ENCODE measurements at places on chromosomes 11 and 22.

DNA sequence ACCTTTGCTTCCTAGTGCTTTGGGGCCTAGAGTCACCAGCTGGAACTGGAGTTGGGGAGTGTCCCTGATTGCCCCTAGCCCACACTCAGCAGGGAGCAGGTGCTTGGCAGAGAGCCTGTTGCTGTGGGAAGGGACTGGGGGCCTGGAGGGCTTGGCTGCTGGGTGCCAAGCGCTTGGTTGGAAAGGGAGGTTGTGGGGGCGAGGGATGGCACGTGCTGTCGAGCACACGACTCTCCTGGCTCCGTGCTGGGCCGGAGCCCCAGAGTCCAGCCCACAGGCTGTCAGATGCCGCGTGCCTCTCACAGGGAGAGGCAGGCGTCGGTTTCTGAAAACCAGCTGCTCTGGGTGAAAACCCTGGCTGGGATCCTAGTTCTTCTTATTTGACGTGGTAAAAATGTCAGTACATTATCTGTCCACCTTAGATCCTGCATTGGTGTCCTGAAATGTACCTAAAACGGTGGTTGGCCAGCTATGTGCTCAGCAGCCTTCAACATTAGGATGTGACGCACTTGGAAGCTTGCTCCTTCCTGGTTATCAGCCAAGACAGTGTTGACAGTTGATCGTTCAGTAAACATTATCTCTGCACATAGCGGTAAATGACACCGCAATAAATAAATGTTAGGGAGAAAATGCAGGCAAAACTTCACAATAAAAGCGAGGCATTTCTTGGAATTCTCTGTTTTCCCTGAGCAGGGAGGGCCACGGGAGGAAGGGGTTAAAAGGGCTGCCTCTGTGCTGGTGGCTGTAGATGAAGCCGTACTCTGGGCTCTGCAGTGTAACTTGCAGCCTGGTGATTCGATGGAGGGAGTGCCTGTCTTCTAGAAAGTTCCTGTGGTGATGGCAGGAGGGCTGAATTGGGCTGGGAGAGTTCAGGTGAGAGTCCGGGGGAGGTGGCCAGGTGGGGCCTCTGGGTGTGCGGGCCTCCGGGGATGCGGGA lies 29.2 kb downstream of the GRAMD4 start:
- DNase-seq: no peak

DNA sequence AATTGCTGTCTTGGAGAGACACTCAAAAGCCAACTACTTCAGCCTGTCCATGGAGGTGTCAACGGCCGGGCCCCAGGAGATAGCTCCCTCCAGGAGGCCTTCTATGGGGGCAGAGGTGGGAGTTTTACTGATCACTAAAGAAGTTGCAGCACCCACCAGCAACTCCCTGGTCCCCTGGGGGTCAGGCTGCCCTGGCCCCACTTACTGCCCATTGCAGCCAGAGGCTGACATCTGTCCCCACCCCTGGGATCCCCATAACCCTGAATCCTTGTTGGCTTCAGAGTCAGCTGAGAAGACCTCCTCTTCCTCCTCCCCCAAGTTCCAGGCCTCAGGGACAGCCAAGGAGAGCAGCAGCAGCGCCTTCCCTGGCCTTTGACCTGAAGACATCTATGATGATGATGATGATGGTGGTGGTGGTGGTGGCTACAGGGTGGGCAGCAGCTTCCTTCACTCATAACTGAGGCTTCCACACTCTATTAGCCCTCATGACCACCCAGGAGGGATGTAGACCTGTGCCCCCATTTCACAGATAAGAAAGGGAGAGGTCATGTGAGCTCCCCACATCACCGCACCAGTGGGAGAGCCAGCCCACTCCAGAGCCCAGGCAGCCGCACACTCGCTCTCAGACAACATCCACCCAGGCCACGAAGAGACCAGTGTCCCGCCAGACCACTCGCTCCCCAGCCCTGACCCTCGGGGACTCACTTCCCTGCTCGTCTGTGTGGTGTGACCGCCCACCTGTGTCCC lies 43.8 kb upstream of the FGF3 start:
- DNase-seq: no peak

DNA sequence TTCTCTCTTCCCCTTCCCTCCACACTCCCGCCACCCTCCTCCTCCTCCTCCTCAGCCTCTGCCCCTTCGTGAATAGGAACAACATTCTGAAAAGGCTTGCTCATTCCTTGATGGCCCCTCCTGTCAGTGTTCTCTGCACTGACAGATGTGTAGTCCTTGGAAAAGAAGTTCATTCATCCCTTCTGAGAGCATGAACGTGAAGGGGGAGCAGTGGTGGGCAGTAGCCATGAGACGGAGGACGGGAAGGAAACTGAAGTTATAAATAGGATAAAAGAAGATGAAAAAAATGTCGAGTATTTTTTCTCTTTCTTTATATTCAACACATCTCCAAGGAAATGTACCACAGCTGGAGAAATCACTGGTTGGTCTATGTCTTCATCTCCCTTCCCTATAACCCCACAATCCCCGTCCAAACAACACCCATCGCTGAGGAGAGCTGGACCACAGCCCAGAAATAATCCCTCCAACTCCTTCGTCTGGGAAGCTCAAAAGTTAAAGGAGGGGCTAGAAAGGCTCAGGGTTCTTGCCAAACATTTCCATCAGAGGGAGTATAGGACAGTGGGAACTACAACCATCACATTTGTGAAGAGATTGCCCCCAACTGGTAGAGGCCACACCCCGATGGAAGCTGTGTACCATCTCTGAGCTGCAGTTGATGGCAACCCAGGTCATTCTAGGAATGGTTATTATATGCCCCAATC lies 33.5 kb downstream of the ETS1 start:
- DNase-seq: no peak

- no peak for DNase-seq
Measured at GRCh38 chr11:64384981-64385944, 26.3 kb downstream of the RPS6KA4 start.

DNA sequence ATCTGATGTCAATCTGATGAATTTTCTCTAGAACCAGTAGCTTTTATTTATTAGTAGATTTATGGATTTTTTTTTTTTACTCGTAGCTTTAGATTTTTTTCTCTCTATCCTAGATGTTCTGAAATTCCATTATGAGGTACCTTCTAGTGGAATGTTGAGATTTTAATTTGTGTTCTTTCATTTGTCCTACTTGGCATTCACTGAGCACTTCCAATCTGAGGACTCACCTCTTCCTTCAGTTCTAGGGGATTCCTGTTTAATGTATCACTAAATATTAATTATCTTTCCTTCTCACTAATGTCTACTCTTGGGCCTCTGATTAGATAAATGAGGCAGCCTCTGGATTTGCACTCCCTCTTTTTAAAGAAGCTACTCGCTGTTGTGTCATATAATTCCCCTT lies 40.2 kb upstream of the WNT7B start:
- DNase-seq: no peak

GRCh38 chr11:88104408-88104807 lies 70.8 kb downstream of the RAB38 start:
- no peak for DNase-seq

DNA sequence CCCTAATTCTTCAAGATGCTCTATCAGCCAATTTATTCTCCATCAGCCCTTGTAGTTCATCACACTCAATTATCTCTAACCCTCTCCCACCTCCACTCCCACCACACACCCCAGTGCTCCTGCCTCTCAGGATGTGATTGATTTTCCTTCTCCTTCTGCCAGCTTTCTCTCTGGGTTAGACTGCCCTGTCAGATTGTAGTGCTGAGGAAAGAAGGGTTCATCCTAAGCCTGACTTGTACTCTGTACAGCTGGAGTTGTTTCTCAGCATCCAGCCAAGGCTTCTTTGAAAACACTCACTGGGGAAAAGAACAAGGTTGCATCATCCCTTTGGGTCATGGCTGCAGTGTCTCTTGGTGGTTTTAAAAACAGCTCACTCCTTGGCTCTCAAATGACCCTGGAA lies 61.2 kb downstream of the CECR2 start:
- DNase-seq: no peak

GRCh38 chr22:32073823-32074380 lies 30.8 kb downstream of the SLC5A1 start:
- no peak for DNase-seq

DNA sequence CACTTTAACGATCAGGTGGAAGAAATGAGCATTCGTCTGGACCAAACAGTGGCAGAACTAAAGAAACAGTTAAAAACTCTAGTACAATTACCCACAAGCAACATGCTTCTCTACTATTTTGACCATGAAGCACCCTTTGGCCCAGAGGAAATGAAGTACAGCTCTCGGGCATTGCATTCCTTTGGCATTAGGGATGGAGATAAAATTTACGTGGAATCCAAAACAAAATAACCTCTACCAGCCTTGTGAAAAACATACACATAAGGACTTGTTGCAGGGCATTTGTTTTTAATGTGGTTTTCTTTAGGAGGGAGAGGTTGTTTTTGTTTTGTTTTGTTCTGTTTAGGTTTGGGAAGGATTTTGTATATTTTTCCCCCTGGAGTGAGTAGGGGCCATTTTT lies 14.2 kb upstream of the TECTA start:
- DNase-seq: no peak

DNA sequence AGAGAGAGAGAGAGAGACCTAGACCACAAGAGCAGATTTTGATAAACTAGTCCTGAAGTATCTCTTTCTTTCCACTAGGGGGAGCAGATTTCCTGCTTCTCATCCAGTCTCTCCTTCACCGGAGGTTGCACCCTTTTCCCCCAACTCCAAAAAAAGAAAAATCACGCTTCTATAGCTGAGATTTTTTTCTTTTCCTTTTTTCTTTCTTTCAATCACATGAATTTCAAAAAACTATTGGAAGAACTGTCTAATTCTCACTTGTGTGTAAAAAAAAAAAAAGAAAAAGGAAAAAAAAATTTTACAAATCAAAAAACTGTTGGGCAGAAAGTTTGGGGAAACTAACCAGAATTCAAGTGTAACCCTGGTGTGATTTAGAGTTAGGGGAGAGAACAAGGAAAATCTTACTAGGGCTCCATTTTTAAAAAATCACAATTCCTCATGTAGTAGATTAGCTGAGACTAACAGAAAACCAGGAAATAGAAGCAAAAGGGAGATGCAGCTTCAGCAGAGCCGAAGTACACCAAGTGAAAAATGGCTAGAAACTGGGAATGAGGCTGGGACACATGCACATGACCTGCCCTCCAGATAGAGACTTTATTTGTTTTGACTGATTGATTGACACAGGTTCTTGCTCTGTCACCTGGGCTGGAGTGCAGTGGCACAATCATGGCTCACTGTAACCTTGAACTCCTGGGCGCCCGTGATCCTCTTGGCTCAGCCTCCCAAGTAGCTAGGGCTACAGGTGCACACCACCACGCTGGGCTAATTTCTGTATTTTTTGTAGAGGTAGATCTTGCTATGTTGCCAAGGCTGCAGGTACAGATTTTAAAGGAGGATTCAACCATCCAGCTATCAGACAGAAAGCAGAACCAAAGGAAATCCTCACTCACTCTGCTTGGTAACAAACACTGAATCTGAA lies 27.1 kb downstream of the SDHD start:
- DNase-seq: no peak

GRCh38 chr11:18527512-18527911 lies 770 bp upstream of the TSG101 start:
- no peak for DNase-seq
